ENCODE measurements at places on chromosomes 16 and 17. TPM values are rescaled to one million over a fixed set of nuclear protein-coding genes. Genes with fewer than 3 reads are reported as not detected.

The NPIPB4 gene
- 53.8 TPM for total RNA-seq

The GINS2 gene
- total RNA-seq = 1.2 TPM

The TBC1D3K gene
- 0.07 TPM for total RNA-seq

The MVP gene
- 476 TPM for total RNA-seq

The CCL8 gene
- 0.20 TPM for total RNA-seq

The VWA3A gene
- 0.03 TPM for total RNA-seq

The TBL3 gene
- total RNA-seq = 43.1 TPM

The SRR gene
- 12.9 TPM for total RNA-seq

The CNGB1 gene
- not detected for total RNA-seq

The CHD9NB gene
- 2.7 TPM for total RNA-seq

The KDM6B gene
- total RNA-seq = 19.7 TPM

The EMP2 gene
- total RNA-seq = 32.8 TPM

The MOSMO gene
- total RNA-seq = 13.7 TPM

The TP53TG3C gene
- total RNA-seq = not detected

The SECTM1 gene
- 3.1 TPM for total RNA-seq

The CTRL gene
- total RNA-seq = 0.30 TPM

The CLDN6 gene
- total RNA-seq = 0.13 TPM

The GCGR gene
- not detected for total RNA-seq

The GRAP gene
- total RNA-seq = 0.13 TPM

The RRAD gene
- total RNA-seq = 14.9 TPM

The CEP295NL gene
- 2.2 TPM for total RNA-seq

The MEIOC gene
- 0.07 TPM for total RNA-seq

The IL17C gene
- total RNA-seq = not detected

The TMEM114 gene
- total RNA-seq = not detected

The MT1F gene
- total RNA-seq = not detected

The CHD3 gene
- total RNA-seq = 164 TPM
